ENCODE measurements at places on chromosomes 1 and 21.

- no peak for DNase-seq
These were observed 35.1 kb upstream of the CCDC27 start for GRCh38 chr1:3717041-3717714.

- DNase-seq, result no peak
These were observed 287.5 kb downstream of the HLX start for GRCh38 chr1:221166559-221167318.

GRCh38 chr1:67652800-67653199, 32.2 kb upstream of the GADD45A start:
- DNase-seq, result no peak

DNA sequence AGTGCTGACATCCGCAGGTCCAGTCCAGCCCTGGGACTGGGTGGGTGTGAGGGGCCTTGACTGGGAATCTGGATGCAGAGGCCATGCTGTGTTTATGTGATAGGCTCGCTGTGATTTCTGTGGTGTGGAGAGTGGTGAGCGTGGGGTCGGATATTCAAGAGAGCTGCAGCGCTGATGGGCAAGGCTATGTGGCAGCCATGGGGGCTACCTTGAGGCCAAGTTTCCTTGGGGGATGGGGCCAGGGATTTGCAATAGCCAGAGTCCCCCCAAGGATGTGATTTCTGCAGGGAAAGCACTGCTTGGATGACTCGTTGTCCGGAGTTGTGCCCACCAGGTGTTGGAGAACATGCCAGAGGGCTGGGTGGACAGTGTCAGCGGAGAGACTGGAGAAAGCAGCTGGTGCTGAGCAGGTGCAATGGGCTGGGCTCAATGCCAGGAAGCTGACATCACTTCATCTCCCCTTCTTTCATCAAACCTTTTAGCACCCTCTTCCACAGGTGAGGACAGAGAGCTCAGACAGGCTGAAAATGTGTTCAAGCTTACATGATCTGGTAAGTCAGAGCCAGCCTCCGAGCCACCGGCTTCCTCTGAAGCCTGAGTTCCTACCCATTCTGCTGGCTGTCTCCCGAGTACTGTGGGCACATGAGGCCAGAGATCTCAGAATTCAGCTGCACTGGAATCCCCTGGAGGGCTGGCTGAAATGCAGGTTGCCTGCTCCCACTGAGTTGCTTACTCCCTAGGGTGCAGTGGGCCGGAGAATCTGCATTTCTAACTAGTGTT, 132.9 kb downstream of the RHOU start:
- DNase-seq, result no peak

- no peak for DNase-seq
These were observed 1.2 kb downstream of the TMEM234 start for GRCh38 chr1:32220746-32221580.

DNA sequence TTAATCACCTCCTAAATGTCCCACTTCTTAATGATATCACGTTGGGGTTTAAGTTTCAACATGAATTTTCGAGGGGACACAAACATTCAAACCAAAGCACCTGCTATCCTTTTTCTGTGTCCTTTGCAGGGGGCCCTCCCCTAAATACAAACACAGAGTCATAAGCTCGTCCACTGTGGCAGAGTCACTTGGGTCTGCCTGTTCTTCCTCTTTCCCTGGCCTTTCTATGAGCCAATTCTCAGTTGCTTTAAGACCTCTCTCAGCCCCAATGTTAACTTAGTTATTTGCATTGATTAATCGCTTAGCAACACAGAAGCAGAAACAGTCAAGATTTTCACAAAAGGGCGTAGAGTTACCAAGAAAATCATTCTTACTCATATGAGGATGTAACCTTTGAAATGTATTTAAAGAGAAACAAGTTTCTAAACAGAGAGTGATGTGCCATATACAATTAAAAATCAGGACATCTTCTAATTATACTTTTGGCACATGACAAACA, 14.9 kb downstream of the APCS start:
- DNase-seq, result no peak

DNA sequence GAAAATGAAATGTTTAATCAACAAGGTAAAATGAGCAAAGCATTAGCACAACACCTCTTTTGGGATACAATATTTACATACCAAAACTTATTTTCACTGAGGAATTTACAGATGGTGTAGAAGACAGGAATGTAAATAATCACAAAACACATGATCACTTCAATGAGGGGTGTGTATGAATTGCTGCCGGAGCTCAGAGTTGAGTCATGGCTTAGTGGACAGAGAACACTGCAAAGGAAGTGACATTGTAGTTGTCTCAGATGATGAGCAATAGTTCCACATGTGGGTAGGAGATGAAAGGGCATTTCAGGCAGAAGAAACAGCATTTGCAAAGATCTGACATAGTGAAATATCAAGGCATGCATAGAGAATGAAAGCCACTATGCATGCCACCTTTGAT, 5.6 kb upstream of the KPRP start:
- DNase-seq, result no peak

GRCh38 chr1:1984560-1985070, 19.0 kb downstream of the CFAP74 start:
- DNase-seq, result no peak

GRCh38 chr1:47650205-47650604, 212.4 kb downstream of the FOXD2 start:
- DNase-seq, result peak; percentile 69

DNA sequence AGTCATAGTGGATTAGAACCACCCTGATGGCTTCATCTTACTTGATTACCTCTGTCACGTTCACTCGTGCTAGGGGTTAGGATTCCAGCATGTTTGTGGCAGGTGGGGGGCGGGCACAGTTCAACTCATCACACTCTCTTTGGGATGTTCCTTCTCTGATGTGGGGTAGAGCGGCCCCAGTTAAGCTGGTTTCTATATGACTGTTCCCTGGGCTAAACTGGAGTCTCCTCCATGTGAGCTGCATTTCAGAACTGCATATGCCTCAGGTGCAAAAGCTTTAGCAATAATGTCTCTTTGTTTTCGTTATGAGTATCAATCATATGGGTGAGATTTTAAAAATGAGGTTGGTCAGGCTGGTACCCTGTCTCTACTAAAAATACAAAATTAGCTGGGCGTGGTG, 393.2 kb downstream of the RPS6KC1 start:
- DNase-seq, result no peak

DNA sequence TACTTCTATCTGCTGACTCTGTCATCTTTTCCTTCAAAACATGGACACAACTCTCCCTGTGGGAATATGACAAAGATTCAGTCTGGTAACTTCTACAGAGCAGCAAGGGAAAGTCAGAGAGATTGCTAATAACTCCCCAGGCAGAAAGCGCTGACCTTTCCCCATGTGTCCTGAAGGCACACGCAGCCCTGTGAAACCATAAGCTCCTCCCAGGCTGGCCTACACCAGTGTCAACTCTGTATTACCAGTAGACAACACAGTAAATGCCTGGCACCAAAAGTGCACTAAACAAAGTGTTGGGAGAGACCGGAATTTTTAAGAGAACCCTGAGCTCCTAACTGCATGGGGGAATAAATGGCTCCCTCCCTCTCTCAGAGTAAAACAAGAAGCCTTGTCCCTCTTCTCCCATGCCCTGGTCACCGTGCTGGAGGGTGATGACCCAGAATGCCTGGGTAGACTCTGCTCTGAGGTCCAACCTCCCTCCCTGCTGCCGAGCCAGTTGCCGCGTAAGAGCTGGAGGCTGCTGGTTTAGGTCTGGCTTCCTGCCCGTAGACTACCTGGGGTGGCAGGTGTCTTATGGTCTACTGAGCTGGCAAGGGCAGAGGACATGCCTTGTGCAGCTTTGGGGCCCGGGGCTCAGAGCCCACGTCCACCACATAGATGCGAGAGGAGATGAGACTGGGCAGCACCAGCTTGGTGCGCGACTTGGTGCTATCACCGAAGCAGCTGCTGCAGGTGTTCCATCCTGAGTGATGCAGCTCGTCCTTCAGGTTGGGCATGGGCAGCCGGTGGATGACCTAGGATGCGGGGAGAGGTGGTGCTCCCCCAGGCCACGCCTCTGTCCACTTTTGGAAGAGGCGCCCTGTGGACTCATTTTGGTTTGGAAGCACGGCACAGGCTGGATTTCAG, 3.9 kb downstream of the SELENBP1 start:
- DNase-seq, result no peak

- no peak for DNase-seq
These were observed 9.0 kb upstream of the CYP4A22 start for GRCh38 chr1:47128221-47128620.

DNA sequence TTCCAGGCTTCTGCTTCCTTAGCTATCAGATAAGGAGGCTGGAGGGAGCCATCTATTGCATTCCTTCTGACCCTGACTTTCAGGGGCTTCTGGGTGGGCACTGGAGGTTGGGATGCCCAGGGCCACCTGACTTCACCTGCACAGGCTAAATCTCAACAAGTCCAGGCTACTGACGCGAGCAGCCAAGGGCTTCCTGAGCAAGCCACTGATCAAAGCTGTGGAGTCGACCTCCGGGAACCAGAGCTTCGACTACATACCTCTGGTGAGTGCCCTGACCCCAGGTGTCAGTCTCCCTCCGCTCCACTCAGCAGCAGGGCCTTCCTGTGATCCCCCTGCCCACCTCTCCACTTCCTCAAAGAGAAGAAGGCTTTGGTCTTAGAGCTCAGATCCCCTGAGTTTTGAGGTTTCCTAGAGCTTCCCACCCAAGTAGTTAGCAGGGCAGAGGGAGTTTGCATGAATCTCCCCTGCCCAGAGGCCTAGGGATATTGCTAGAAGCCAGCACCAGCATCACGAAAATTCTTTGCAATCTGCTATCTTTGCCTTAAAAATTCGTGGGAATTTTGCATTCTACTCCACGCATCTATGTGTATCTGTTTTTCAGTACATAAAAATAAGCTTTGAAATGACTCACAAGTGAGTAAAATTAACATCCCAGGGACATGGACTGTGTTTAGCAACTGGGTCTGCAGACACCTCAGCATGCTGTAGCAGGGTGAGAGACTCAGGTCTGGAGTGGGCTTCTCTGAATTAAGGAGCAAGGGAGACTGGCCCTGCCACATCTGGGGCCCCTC, 61.4 kb downstream of the VWA5B1 start:
- DNase-seq, result no peak

- DNase-seq, result peak; percentile 84
These were observed 45.7 kb upstream of the PRDX6 start for GRCh38 chr1:173431304-173432045.

DNA sequence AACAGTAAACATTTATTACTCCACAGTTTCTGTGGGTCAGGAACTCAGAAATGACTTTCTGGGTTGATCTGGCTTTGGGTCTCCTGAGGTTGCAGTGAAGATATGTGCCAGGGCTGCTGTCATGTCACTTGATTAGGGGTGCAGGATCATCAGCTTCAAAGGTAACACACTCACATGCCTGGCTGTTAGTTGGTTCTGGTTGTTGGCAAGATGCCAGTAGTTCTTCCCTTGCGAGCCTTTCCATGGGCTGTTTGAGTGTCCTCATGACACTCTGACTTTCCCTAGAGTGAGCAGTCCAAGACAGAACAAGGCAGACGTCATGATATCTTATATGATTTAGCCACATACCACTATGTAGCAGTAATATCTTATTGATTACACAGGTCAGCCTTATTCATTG, 1.8 kb downstream of the SWT1 start:
- no peak for DNase-seq

DNA sequence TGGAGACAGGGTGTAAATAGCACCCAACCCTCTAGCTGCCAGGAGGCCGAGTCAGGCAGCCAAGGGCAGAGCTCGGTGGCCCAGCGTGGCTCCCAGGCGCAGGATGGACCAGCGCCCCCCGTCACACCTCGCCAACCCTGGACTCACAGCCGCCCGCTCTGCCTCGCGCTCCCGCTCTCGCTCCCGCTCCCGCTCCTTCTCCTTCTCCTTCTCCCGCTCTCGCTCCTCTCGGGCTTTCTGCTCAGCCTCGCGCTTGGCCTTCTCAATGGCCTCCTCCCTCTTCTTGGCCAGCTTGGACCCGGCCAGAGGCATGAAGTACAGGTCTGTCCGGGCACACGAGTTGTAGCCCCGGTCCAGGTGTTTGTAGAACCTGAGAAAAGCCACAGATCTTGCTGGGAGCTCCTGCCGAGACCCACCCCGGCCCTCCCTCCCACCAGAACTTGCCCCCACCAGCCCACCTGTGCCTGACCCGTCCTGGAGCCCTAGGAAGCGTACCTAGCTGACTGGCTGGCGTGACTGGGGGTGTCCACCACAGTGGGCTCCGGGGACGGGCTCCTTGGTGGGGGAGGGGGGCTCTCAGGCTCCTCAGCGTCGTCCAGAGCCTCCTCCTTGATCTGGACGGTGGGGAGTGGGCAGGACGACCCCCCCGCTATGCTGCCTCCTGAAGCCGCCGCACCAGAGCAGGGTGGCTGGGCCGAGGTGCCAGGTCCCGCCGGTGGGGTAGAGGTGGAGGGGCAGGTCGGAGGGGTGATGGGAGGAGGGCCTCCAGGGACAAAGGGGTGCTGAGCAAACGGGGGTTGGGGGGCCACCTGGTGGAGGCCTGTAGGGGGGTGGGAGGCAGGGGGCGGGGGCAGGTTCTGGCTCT, 41.9 kb downstream of the SLC45A1 start:
- no peak for DNase-seq

DNA sequence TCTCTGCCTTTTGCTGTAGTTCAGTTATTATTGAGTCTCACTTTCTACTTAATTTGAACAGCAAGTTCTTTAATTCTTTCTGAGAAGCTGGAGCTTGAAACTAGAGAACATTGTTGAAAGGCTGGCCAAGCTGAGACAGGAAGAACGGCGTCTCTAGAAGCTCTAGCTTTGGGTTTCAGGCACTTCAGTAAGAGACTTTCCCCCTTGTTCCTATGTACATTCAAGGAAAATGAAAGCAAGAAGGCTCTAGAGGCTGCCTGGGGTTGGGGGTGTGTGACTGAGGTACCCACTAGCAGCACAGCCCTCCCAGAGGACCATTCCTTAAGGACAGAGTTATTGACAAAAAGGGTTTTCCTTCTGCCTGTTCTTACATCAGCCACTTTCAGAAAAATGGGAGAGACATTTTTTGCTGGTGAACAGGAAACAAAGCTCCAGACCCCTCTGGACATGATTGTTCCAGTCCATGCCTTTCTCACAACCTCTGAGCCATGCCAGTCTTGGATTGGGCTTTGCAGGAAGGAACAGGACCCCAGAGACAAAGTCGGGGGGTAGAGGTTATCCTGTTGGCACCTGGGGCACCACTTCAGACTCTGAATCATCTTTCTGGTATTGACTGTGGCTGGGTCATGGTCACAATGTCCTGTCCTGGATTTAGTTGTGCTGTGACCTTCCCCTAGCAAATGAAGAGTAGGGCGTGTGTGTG, 63.1 kb downstream of the LAMC2 start:
- no peak for DNase-seq

GRCh38 chr1:61081144-61081685, 1.1 kb upstream of the NFIA start:
- DNase-seq, result no peak

DNA sequence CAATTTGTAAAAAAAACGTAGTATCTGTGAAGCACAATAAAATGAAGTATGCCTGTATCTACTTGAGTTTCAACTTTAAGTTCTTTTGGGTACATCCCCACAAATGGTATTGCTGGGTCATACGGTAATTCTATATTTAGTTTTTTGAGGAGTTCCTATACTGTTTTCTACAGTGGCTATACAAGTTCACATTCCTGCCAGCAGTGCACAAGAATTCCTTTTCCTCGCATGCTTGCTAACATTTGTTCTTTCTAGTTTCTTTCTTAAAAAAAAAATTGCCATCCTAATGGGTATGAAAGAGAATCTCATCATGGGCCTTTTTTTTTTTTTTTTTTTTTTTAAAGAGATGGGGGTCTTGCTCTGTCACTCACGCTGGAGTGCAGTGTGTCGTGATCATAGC, 41.9 kb downstream of the UCK2 start:
- DNase-seq, result no peak

GRCh38 chr1:64172458-64172983, 30.9 kb upstream of the UBE2U start:
- no peak for DNase-seq

Data from HCT116 (cell line).